ENCODE measurements at places on chromosomes 1 and 21.

DNA sequence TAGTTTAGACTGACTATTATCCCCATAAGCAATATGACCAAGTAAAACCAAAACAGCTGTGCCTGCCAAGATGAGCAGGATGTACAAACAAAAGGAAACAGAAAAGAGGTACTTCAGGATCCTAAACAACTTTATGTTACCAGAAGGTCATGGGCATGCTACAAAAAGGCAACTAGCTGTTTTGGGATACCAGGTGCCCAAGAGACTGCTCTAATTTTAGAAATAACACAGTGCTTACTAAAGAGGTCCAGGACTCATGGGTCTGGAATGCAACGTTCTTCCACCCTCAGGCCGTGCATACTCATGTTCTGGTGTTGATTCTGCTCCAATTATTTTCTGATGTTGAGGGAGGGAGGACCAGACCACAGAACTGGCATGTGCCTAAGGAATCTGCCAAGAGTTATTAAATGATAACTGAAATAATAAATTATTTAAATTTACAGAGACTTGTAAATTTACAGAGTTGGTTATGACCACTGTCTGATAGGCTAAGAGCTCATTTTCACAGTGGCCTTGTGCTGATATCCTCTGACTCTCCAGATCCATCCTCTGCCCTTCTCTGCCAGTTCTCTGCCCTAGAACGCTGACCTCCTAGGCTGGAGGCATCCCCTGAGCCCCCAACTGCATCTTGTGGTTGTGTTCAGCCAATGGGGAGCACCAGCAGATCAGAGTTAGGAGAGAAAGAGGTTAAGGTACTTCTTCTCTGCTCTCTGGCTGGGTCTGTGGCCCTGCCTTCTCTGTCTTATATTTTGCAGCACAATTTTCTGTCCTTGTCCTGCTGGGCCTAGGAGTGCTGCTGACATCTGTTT is 37.7 kb upstream of the BCL10 start:
- DNase-seq, result peak; percentile 98

DNA sequence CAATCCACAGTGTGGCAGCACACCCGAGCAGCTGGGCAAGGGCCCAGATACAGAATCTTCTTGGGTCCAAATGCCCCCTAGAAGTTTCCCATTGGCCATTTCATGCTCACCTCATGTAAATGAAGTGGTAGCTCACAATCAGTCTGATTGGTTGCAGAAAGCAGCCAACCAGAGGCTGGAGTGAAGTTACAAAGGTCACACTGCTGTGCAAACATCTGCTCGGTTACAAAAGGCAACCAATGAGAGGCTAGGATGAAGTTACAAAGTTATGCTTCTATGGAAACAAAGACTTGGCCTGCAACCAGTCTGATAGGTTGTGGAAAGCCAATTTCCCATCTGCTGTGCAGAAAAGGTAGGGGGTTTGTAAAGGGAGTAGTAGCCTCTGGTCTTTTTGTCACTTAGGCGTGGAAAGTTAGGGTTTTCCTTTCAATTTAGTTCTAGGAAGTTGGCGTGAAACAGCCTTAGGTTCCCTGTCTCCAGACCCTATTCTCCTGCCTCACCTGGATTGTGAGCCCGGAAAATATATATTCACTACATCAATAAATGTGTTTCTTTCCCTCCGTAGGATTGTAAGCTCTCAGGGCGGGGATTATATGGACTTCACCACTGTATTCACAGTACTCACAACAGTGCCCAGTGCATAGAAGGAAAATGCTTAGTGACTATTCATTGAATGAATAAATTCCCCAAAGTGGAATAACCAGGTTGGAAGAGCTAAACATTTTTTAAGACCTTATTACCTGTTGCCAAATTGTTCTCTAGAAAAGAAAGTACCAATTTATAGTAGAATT is 91.9 kb downstream of the URB2 start:
- DNase-seq, result peak; percentile 74

DNA sequence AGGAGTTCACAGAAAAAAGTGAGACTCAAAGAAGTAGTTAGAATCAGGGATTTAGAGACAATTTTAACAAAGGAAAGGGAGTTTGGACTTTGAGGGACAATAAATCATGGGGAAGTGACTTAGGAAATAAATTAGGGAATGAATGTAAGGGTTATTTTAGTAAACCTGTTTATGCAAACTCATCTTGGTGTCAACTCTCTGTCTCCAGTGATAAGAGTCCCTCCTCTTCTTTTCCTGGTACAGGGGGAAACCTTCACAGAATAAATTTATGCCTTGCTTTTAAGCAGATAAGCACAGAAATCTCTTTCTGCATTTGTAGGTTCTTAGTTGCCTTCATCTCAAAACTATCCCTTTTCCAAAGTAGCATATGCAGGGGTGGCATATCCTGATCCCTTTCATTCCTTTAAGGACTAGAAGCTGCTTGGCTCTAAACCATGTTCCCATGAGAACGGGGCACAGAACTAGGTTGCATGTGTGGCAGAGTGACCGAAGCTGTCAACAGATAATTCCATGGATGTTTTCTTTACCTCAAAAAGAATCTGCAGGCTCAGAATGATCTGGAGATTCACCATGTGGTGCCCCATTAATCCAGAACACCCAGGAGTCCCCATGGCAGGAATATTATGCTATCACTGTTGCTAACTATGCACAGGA is 155.4 kb downstream of the ZNF648 start:
- no peak for DNase-seq

GRCh38 chr1:228754646-228755268 is 19.5 kb downstream of the RHOU start:
- DNase-seq, result no peak

DNA sequence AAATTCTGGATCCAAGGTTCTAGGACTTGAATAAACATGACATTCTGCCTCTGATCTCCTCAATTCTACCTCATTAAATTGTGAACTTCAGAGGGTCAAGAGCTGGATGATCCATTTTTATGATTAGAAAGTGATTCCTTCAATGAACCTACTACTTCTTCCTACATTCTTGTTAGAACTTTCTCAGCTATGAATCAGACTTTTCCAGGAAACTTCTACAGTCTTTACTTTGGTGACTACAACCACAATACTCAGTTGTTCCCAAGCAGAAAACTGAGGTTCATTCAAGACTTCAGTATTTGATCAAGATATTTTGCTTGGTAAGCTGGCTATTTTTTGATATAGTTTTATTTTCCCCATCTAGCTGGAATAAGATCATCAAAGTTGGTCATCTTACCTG is 51.4 kb downstream of the CDC7 start:
- no peak for DNase-seq

DNA sequence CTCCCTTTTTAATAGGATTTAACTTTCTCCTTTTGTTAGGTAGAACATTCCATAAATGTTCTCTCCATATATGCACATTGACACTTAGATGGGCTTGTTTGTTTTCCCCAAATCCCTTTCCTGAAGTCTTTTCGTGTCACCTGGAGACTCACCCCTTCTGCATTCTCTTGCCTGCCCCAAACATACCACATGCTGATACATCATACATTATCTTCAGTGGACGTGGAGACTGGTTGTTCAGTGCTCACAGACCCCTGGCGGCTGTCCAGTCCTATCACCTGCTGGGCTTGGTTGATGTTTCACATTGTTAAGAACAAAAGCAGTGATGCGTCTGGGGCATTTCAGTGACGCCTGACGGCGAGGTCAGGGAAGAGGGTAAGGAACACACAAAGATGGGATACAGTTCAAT is 22.2 kb downstream of the FMOD start:
- peak; percentile 48 for DNase-seq

DNA sequence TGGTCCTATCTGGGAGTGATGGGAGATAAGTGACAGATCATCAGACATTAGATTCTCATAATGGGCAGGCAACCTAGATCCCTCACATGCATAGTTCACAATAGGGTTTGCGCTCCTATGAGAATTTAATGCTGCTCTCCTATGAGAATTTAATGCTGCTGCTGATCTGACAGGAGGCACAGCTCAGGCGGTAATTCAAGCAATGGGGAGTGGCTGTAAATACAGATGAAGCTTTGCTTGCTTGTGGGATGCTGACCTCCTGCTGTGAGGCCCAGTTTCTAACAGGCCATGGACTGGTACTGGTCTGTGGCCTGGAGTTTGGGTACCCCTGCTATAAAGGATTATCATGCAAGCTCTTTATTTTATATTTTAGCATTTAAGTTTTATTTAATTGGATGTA is 72.0 kb downstream of the ZMYM4 start:
- no peak for DNase-seq

- peak; percentile 45 for DNase-seq
Observed at GRCh38 chr21:28522014-28522799, 470.5 kb downstream of the LTN1 start.

GRCh38 chr1:103107741-103108375 is 464 bp downstream of the COL11A1 start:
- no peak for DNase-seq

GRCh38 chr1:9792156-9793042 is 31.4 kb downstream of the CLSTN1 start:
- DNase-seq, result peak; percentile 74

GRCh38 chr1:113259988-113260387 is 130.3 kb upstream of the MAGI3 start:
- no peak for DNase-seq

DNA sequence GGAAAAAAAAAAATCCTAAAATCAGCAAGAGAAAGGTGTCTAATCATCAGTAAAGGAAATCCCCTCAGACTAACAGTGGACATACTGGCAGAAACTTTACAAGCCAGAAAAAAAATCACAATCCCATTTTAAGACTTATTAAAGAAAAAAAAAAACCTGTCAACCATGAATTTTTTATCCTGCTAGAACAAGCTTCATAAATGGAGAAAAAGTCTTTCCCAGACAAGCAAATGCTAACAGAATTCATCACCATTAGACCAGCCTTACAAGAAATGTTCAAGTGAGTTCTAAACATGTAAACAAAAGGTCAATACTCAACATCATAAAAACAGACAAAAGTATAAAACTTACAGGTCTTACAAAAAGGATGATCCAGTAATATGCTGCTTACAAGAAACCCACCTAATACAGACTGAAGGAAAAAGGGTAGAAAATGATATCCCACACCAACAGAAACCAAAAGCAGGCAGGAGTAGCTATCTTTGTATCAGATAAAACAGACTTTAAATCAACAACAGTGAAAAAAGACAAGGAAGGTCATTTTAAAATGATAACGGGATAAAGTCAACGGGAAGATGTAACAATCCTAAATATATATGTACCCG is 129.6 kb downstream of the EVI5 start:
- no peak for DNase-seq

- DNase-seq, result no peak
Observed at GRCh38 chr1:241799416-241799815, 48.6 kb upstream of the EXO1 start.

- peak; percentile 42 for DNase-seq
Observed at GRCh38 chr1:8423269-8423691, 105.4 kb downstream of the SLC45A1 start.

DNA sequence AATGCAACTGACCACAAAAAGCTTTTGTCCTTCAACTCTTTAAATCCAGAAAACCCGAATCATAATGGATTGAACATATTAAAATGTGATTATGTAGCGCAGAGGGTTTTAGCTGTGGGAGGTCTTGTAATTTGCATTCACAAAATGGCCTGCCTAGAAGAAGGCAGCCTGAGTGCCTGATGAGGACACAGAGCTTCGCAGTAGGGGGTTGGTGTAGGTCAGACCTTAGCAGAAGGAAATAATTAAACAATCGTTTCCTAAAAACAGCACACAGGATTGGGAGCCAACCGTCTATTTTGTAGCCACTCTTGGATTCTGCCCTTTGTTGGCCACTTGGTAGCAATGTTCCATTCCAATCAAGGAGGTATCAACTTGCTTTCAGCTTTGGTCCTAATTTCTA is 195.7 kb upstream of the KIAA0040 start:
- no peak for DNase-seq

DNA sequence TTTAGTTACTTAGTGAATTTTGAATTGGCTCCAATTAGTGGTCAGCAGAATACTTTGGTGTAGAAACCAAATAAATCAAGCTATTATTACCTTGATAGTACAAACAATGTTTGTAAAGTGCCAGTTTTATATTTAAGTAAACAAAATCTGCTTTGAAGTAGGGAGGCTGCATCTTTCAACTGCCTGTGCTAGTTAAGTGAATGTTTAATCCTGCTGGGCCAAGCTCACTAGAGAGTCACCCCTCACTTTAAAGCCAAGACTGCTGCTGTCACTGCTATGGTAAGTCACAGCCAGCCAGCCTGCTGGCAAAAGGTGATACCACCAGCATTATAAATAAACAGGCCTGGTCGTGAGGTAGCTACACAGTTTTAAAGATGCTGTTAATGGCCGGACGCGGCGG is 10.3 kb upstream of the CFAP126 start:
- no peak for DNase-seq

GRCh38 chr1:28195780-28196179 is 19.3 kb upstream of the PTAFR start:
- DNase-seq, result peak; percentile 17

DNA sequence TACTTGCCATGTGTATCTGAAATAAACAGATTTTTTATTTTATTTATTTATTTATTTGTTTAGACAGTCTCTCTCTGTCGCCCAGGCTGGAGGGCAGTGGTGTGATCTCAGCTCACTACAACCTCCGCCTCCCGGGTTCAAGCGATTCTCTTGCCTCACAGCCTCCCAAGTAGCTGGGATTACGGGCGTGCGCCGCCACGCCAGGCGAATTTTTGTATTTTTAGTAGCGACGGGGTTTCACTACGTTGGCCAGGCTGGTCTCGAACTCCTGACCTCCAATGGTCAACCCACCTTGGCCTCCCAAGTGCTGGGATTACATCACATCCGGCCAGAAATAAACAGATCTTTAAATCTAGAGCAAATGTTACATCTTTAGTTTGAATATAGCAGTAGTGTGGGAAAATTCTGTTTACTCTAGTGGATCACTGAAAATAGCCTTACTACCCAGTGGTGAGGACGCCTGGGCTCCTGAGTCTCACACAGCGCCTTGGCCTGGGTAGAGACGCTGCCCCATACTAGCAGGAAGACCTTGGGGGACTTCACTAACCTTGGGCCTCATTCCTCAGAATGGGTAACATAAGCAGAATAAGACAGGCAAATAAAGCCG is 709 bp downstream of the GART start:
- peak; percentile 21 for DNase-seq

DNA sequence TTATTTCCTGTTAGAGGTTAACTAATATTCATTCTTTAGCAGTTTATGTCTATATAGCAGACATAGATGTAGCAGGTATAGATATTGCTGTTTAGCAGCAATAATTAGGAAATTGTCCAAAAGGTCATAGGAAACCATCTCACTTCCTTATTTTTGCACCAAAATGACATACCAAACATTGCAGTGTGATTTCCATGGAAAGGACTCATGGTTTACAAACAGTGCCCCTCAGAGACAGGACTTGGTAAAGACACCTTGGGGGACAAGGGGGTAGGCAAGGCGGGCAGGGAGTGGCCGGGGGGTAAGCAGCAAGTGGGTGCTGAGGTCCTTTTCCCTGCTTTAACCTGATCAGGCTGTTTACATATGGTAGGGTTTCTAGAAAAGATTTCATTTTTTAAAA is 30.5 kb downstream of the BATF3 start:
- DNase-seq, result peak; percentile 56
